IPS DF 19.7 (cell line): ENCODE measurements at places on chromosomes 5 and 9.

GRCh38 chr9:79741381-79741780 lies 169.6 kb downstream of the TLE4 start:
- DNase-seq = no peak

DNA sequence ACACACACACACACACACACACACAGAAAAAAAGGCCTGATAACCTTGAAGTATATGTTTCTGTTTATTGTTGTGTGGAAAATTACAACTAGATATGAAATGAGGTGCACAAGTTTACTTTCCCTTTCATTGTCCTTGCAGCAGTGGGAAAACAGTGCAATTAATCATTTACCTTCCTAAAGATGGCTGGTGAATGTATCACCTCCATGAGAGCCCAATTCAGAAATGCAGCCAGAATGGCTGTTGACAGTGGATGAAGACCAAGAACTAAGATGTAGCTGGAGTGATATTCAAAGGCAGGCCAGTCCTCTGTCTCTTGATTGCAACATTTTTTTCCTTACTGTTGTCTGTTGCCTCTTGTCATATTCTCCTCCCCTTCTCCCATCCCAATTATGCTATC lies 49.6 kb upstream of the EIF4EBP3 start:
- no peak for DNase-seq

DNA sequence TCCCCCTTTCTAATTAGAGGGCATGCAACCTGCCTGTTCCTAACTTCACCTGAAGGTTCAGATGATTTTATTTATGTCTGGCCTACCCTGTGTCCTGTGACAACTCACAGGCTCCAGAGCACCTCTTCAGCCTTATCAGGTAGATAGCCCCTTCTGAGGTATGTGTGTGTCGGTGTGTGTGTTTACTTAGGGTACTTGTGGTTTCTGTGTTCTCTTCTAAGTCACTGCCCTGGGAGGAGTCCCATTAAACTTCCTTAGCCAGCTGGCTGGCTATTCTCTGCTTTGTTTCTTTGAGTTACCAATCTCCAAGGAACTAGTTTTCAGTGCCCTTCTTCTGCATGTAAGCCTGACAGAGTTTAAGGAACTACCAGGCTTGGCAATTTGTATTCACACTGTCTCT lies 74.9 kb downstream of the UNC13B start:
- no peak for DNase-seq

DNA sequence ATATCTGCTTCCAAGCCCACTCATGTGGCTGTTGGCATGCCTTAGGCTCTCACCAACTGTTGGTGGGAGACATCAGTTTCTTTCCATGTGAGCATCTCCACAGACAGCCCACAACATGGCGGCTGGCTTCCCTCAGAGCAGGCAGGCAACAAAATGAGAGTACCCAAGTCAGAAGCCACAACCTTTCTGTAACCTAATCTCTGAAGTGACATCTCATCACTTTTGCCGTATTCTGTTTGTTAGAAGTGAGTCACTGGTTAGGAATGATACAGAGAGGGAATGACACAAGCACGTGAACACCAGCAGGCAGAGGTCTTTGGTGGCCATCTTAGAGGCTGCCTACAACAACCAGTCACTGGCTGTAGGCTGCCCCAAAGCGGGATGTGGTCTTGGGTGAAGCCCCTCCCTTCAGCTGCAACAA lies 88.6 kb upstream of the RASGRF2 start:
- DNase-seq = no peak

- DNase-seq = no peak
These were observed 111.8 kb downstream of the MARCHF3 start for GRCh38 chr5:126918615-126918957.
